ENCODE measurements at places on chromosomes 5 and 9.

DNA sequence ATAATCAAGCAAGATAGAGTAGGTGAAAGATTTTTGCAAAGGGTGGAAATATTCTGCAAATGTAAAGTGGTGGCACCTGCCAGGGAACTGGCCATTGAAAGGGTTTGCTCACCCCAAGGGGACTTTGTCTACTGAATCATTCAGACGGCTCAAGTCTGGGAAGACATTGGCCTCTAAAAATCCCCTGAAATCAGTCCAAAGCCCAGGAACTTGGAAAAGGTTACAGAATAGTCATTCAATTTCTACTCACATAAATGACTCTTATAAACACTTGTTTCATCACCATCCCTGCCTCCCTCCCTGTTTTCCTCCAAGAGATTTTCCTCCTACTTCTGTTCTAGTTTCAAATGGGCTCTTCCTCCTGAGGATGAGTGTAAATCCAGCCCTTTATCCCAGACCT, 28.5 kb downstream of the ZNF366 start:
- DNase-seq, result no peak

DNA sequence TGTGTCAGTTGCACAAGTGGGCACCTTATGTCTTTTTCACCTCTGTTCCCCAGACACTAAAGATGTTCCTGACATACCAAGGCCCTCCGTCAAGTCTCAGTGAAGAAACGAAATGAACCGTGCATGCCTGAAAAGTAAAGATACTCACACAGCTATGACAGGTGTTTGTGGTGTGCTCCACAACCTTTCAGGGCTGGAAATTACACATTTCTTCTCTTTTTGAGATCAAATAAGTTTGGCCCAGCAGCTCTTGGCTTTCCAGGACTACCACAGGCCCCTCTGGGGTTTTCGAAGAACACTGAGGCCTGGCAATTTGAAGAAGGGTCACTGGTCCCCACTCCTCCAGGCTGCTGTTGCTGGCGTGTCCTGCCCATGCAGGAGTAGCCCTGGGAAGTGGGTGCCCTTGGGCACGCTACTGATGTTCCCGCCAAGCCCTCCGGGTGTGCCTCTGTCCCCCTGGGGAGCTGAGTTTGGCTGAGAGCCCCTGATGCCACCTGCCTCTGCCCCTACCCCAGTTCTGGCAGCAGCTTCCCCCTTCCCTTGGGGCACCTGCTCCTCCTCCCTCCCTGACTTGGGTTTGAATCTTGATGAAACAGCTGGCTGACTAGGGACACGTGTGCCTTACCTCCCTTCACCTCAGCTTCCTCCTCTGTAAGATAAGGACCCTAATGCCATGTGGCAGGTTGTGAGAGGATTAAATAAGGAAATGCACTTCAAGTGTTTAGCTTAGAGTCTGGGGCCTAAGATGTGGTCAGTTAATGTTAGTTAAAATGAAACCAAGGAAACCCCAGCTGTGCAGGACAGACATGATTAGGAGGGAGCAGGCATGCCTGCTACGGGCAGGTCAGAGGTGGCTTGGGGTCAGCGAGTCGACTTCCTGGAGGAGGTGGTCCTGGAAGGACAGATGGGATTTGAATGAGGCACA, 49.1 kb upstream of the GADD45G start:
- DNase-seq, result no peak

GRCh38 chr5:142306077-142306502, 18.7 kb downstream of the SPRY4 start:
- no peak for DNase-seq

DNA sequence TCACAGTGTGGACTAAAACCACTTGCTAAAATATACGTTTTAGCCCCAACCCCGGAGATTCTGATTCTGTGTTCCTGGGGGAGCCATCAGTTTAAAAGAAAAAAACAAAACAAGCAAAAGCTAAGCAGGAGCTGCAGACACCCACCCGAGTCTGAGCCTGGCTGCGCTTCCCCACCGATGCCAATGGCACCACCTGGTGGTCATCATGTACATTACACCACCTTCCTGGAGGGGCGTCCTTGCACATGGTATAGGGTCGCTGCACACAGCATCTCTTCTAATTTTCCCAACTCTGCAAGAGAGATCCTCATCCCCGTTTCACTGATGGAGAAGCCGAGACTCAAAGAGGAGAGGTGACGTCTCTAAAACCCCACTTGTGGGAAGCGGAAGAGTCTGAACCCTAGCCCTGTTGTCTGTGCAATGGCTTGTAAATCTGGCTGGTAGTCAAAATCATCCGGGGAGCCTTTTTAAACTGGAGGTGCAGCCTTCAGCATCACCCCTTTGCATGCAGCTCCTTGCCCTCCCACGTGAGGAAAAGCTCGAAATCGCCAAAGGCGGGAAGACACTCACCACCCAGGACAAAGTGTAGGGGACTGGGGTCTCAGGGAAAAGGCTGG, 23.1 kb upstream of the CNOT6 start:
- DNase-seq, result peak; percentile 26

DNA sequence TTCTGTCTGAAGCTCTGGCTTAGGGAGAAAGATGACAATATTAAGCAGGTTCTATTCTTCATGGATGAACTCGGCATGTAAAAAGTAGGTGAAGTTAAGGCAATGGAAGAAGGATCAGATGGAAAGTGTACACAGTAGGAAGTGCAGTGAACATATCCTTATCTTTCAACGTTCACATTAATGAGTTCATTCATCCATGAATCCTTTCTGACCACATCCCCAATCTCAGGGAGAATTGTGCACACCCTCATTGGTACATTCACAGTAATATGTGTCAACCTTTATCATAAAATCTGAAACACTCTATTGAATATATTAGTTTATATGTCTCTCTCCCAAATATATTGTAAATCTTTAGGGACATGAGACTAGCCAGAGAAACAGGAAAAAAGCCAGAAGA, 5.5 kb downstream of the GIN1 start:
- no peak for DNase-seq

- DNase-seq, result no peak
These were observed 104.7 kb upstream of the OTULINL start for GRCh38 chr5:14476786-14477435.

- DNase-seq, result no peak
These were observed 260.1 kb upstream of the CDH18 start for GRCh38 chr5:20248118-20248517.

DNA sequence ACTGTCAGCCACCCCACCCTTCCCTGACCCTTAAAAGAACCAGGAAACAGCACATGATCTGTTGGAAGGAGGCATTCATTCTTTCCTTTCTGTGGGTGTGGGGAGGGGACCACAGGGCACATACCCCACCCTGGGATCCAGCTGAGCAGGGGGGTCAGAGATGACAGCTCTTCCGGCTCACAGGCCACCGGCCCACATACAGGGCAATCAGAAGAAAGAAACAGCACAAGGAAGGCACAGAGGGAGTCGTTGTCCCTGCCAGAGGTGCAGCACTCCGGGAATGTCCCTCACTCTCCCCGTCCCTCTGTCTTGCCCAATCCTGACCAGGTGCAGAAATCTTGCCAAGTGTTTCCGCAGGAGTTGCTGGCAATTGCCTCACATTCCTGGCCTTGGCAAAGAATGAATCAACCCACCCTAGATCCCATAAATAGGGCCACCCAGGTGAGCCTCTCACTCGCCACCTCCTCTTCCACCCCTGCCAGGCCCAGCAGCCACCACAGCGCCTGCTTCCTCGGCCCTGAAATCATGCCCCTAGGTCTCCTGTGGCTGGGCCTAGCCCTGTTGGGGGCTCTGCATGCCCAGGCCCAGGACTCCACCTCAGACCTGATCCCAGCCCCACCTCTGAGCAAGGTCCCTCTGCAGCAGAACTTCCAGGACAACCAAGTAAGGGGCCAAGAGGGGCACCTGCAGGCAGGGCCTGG, at the start of gene LCN2:
TSS of gene LCN2 (plus strand) at position 453 of the 701 bp plus-strand sequence. CDS start at position 526, 73 bp downstream.
- DNase-seq, result no peak

GRCh38 chr9:117306032-117306431, 108.8 kb downstream of the ASTN2 start:
- DNase-seq, result no peak

Measured in activated naive CD4-positive, alpha-beta T cell (primary cell).